ENCODE measurements at places on chromosomes 4 and X.

DNA sequence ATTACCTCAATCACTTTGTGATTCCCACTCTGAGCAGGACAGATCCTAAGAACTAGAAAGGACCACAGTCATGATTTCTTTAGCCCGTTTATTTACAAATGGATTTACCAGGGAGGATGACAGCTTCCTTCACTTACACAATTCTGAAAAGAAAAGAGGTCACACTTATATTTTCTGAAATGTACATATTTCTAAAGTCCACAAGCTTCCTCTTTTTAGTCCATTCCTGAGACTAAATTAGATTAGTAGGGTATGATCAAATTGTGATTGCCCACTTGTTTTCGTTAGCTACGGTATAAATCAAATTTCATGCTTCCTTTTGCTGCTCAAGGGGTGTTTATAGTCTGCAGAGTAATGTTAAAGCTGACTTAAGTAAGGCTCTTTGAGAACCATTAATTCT lies 7.6 kb upstream of the AMELX start:
- no peak for DNase-seq

- no peak for DNase-seq
Measured at GRCh38 chr4:132124624-132124974, 1024.5 kb upstream of the PCDH10 start.

DNA sequence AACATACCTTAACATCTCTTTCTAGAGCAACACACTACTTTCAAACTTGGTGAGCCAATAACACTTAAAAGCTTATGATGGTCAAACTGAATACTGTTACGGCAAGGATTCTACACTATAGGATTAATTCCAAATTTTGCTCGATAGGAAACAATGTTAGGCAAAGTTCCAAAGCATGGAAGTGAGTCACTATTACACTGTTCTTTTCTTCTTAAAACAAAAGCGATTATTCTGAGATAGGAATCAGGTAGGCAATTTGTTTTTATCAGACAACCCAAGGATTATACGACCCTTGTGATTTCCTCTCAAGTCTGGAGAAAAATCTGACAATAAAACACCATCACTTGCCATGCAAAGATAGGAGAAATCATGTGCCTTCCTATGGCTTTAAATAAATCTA lies 81.5 kb downstream of the HUWE1 start:
- no peak for DNase-seq

GRCh38 chrX:132908891-132909290 lies 49.5 kb downstream of the HS6ST2 start:
- no peak for DNase-seq

DNA sequence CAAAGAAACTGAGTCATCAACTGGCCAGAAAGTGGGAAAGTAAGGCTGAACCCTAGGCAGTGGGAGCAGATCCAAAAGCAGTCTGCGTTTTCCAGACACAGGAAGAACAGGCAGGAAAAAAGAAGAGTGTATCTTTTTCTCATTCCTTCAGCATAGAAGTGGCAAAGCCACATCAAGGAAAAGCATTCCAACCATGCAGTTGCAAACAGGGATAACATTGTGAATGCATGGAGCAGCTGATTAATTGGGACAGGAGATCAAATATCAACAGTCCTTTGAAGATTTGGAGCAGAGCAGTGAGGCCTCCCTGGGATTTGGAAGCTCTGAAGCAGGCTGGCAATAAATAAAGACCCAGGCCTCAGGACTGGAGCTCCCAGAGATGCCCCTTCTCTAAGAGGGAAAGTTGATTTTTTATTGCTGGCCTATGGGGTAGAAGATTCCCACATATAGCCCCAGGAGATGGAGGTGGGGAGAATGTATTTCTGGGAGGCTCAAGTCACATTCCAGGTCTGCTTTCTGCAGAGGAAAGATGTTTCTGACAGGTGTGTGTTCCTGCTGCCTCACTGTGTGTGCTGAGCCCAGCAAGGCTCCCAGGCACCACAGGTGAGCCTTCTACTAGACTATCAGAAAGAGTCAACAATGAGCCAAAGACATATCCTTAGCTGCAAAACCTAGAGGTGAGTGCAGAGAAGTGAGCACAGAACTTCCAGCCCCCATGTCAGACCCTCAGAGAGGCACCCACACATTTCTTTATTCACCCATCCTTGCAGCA lies 222.5 kb downstream of the RAB28 start:
- no peak for DNase-seq

GRCh38 chr4:127920521-127920920 lies 39.8 kb downstream of the PLK4 start:
- no peak for DNase-seq

All from DND-41 (cell line).